ENCODE measurements at places on chromosomes 16 and 17.

GRCh38 chr17:74493331-74493833 lies 26.9 kb downstream of the CD300A start:
- DNase-seq, result peak; percentile 28

DNA sequence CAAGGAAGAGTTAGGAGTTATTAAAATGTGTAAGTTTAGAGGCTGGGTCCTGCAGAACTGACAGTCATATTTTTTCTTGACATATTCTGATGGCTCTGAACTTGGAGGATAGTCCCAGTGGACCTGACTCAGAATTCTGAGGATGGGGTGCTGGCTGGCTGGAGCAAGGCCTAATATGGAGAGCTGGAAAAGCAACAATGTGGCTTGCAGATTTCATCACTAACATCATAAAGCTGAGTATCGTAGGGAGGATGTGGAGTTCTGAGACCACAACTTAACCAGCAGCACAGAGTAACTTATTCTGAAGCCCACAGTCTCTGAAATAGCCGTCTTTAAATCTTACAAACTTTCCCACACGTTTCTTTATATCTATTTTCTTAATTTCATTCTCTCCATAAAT lies 2.3 kb downstream of the KRTAP1-5 start:
- DNase-seq, result no peak

- no peak for DNase-seq
These were observed 38.9 kb upstream of the SMPD3 start for GRCh38 chr16:68487203-68487514.

DNA sequence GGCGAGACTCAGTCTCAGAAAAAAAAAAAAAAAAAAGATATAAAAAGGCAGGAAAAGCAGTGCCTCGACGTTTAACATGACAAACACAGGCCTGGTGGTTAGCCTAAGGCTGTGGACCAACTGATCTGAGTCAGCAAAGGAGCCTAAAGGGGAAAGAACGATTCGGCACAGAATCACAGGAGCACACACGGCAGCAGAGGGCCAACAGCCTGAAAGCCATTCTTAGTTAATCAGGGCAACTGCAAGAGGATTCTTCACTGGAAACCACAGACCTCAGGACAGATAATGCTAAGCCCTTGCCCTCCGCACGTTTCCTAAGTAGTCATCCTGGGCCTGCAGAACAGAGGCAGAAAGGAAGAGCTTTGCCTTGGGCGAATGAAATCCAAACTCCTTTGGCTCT lies 14.7 kb downstream of the TMEM11 start:
- DNase-seq, result no peak

- no peak for DNase-seq
These were observed 24.4 kb upstream of the GPT2 start for GRCh38 chr16:46859719-46860152.

GRCh38 chr16:53900667-53901066 lies 196.7 kb downstream of the FTO start:
- no peak for DNase-seq

DNA sequence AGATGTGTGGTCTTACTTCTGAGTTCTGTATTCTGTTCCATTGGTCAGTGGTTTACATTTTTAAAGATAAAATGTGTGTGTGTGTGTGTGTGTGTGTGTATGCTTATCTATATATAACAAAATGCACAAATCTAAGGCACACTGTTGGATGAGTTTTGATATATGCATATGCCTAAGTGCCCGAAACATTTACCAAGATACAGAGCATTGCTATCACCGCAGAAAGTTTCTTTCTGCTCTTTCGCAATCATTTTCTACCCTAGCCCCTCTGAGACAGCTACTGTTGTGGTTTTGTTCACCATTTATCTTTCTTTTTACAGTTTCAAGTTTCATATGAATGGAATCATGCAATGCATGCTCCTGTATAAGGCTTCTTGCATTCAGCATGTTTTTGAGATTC lies 97.0 kb downstream of the MRTFB start:
- DNase-seq, result no peak

DNA sequence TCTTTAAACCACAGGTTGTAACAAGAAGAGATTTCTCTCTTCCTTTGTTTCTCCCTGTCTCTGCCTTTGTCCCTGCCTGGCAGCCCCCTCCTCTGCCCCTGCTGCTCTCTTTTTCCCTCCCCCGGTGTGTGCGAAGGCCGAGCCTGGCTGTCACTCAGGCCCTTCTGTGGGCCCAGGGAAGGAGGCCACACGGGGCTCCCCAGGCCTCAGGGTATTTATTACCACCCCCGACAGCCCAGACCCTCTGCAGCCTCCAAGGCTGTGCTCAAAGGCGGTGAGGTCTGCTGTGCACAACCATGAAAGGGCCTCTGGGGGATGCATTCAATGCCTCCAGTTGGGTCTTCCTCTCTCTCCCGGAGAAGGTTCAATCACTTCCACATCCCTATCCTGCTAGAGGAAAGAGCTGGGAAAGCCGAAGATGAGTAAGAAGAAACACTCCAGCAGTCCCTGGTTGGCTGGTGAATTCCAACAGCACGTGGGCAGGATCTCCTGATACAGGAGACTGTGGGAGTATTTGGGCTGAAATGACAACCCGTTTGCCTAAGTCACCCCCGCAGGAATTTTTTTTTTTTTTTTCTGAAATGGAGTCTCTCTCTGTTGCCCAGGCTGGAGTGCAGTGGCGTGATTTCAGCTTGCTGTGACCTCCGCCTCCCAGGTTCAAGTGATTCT lies 34.2 kb downstream of the ZNF423 start:
- no peak for DNase-seq

- DNase-seq, result no peak
These were observed 12.4 kb downstream of the HBQ1 start for GRCh38 chr16:192686-193085.

DNA sequence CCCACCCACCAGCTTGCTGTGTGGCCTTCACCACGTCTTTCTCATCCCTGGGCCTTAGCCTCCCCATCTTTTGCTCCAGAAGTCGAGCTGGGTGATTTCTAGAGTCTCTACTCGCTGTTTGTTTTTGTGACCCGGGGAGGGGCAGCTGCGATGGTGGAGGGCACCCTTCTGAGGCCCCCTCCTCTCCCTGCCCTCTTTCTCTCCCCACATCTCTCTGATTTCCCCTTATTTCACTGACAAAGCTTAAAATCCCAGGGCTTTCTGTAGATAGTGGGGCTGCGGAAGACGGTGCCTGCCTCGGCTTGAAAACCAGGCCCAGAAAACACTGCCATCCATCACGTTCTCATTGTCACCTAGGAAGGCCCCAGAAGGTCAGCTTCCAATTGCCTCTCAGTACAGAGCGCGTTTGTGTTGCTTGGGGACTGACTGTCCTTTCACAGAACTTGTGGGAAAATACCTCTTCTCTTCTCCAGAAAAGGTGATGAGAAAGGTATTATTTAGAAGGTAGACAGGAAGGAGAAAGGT lies 95.1 kb downstream of the NTN1 start:
- DNase-seq, result no peak

GRCh38 chr16:29789775-29790182 lies 772 bp upstream of the KIF22 start:
- no peak for DNase-seq

- no peak for DNase-seq
These were observed 254.6 kb downstream of the MRTFB start for GRCh38 chr16:14325502-14326401.

DNA sequence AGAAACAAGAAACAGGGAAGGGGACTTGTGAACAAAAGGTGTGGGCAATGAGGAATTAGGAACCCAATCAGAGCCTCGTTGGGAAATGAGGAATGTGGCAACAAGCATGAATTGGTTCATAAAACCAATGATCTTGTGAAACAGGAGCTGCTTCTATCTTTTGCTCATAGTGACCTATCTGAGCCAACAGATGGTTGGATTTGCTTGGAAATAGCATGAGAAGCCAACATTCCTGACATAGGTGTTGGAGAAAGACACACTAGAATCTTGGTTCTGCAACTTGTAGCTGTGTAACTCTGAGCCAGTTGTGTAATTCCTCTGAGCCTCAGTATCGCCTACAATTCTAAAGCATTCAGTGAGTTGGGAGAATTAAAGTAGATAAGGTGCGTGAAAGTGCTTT lies 251.9 kb upstream of the AXIN2 start:
- DNase-seq, result no peak

DNA sequence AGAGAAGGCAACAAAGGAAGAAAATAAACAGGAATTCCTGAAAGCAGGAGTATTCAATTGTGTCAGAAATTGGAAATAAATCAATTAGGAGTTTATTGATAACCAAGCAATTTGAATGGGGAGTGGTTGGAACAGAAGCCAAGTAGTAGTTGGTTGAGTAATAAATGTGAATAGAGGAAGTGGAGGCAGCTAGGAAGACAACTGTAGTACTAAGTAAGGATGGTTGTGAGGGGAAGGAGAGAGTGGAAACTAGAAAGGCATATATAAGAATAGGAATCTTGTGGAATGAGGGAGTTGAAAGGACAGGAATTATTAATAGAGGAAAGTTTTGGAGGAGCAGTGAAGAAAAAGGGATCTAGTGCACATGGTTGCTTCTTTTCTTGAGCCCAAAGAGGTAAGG lies 34.4 kb downstream of the NFAT5 start:
- DNase-seq, result no peak

DNA sequence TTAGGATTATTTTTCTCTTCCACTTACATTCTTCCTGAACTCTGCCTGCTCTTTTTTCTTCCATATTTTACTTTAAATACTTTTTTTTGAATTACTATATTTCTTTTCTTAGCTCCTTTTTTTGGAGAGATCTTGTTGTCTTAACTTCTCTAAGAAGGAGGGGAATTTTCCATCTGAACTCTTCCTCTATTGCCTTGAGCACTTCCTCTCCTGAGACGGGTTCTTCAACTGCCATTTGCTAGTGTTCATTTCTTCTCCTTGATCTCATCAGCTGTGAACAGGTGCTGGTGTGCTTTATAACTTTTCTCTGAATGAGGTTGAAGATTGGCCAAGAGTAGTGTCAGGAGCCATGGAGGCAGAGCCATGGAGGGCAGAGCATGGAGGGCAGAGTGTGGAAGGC lies 15.1 kb upstream of the CD300LD start:
- DNase-seq, result no peak

DNA sequence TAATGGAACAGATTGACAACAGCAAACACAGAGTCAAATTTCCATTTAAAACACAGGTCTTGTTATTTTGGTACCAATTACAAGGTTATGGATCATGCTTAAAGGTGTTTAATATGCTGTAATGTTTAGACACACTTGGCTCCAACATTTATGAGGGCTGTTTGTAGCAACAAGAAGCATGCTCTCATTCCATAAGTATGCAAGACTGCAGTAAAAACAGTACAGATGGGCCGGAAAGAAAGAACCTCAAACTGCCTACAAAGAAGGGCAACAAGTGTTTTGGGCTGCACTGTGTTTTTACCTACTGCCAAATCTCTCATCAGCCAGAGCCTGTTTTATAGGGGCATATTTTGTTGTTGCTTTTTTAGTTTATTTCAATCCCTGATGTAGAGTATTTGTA lies 100.5 kb upstream of the HS3ST3A1 start:
- no peak for DNase-seq

DNA sequence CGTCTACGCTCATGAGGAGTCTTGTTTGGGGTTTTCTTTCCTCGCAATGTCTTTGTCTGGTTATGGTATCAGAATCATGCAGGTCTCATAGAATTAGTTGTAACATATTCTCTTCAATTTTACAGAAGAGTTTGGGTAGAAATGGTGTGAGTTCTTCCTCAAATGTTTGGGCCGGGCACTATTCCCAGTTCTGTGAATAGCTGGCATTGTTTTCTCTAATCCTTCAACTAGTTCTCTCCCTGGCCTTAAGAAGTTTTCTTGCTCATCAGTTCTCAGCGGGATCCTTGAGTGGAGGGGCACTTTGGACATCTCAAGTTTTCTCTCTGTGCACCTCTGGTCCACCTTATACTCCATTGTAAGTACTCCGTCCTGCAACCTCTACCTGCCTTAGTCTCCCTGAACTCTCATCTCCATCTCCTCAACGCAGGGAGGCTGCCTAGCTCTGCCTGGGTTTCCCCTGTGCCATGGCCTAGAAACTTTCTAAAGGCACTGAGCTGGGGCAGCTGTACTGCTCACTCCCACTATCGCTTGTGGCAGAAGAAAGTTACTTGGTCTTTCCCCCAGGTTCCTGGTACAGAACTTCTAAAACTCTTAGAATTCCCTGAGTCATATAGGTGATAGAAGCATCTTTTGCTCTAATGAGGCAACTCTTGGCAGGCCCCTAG lies 16.9 kb downstream of the NSMCE1 start:
- no peak for DNase-seq

DNA sequence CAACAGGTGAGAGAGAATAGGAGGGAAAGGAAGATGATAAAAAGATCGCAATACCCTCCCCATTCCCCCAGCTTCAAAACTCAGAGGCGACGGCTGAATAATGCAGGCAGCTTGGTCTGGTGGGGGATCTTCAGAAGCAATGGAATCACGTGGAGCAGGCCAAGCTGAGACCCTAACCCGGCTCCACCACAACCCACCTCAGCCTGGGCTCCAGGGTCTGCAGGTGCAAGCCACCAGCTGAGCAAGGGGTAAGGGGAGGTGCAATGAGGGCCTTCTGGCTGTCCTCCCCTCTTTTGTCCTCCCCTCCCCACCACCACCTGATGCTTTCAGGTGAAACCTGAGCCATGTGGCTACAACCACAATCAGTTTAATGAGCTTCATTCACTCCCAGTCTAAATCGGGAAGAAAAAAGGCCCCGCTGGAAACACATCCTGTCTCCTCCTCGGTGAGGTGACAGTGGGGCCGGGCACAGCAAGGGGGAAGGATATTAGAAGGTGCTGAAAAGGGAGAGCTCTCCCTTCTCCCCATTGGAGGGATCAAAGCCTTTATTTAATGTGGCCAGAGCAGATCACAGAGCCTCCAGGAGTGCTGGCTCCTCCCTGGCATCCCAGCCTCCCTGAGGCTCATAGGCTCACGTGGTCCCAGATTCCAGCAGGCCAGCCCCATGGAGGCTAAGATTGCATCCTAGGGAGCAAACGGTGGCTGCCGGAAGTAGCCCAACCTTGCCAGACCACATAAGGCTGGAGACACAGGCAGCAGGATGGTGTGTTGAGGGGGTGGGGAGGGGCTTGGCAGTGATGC lies 261.0 kb downstream of the SOX9 start:
- no peak for DNase-seq

DNA sequence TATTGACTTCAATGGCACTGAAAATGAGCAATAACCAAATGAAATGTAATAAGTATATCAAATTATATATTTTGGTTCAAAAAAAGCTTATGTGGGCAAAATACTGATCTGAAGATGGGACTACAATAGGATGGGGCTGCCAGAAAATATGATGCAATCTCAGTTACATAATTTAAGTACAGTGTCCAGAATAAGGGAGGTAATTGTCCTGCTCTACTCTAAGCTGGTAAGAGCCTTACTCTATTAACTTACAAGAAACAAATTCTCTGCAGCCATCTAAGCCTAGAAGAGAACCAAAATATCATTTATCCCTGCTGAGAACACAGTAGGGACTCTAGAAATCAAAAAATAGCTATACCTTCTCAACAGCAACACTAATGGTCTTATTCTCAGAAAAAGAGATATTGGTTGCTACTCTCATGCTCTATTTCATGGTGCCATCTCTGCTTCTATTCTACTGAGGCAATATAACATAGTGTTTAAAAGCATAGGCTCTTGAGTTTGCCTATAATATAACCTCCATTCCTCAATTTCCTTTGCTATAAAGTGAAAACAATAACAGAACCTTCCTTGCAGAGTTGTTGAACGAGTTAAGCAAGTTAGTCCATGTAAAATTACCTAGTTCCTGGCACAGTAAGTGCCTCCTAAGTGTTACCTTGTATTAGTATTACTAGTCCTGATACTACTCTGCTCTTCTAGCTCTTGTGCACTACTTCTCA lies 19.9 kb downstream of the NQO1 start:
- DNase-seq, result no peak

- no peak for DNase-seq
These were observed 24.0 kb upstream of the ALKBH5 start for GRCh38 chr17:18159551-18160120.
